IMR-90 (cell line): ENCODE measurements at places on chromosomes 4 and X. TPM values are rescaled to one million over a fixed set of nuclear protein-coding genes. Genes with fewer than 3 reads are reported as not detected.
A peak's percentile ranks its signal among the peaks of the same experiment; 100 is the strongest.

- peak; percentile 64 for DNase-seq
These were observed 48.5 kb upstream of the IL15 start for GRCh38 chr4:141587897-141588296.

DNA sequence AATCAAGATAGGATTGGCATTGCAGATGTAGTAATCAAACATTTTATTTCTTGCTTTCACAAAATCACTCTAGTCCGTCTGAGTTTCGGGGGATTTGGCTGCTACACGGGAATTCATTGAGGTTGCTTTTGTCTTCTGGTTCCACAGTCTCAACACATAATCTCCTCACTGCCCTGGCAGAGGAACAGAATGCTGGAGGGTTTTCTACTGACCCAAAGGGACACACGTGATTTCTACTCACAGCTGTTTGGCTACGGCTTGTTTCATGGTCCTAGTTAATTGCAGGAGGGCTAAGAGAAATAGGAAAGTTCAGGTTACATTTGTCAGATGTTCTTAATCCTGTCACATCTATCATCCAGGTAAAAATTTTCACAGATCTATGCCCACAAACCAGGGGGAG, 1811.6 kb downstream of the ARAP2 start:
- no peak for DNase-seq

GRCh38 chr4:153877898-153878297, 89.0 kb upstream of the SFRP2 start:
- no peak for DNase-seq

DNA sequence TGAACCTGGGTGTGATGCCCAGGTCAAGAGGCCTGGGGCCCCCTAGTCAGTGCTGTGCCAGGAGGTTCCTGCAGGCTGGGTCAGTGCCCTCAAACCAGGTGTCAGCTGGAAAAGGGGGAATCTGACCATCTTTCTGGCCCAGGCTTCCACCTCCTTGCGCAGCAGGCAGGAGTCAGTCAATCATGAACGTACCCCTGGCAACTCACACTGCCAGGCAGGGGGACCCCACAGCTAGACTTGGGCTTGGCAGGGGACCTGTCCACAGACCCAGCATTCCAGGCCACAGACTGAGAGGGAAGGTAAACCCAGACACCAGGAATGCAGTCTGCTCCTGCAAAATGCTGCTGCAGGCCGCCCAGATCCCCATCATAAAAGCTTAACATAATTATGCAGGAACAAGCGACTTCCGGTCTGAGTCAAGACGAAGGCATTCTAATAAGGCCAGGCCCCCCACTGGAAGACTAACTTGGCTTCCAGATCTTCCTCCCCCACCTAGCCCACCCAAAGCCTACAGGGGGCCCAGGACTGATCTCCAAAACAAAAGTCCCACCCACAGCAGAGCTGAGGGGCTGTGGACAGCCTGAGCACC, 156.3 kb downstream of the BCOR start:
- no peak for DNase-seq

DNA sequence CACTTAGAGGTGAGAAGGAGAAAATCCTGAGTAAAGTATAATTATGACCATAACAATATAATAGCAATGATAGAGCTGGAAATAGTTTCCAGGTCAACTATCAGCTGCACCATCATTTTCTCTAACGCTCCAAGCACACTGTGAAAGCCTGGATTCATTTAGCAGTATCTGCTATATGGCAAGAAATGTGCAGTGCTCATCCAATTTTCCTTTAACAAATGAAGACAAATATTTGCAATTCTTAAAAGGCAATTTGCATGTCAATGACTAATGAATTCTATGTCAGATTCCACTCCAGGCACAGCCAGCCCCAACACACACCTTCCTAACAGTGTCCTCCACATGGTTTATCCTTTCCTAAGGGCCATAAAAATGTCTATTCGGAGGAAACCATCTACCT, 12.7 kb downstream of the PRSS12 start:
- DNase-seq: no peak

DNA sequence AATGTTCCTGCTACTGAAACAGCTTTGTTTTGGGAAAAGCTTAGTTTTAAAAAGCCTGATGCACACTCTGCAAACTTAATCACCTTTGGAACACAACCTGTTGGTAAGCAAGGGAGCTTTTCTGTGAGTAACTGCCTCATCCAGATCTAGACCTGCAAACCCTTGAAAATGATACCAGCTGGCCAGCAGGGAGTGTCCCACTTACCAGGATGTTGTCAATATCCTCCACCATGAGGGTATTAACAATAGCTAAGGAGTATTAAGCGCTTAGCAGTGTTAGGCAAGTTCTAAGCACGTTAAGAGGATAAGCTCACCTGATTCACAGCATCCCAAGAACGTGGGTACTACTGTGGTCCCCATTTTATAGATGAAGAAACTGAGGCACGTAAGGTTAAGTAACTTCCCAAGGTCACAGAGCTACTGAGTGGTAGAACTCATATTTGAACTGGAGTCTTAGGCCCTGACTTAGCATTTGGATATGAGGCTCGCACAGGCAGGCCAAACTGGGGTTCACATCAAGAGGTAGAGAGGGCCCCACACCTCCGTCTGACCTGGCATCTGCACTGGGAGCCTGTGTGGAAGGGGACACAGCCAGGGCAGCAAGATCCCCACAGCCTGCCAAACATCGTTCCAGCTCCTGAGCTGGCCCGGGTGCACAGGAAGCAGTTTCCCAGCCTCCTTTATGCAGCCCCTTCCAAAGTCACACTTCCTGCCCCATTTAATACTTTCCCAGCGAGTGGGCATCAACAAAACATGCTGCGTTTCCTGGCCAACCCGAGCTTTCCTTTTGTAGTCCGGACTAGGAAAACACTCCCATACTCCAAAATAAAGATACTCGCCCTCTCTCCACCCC, 32.7 kb downstream of the IRF2 start:
- DNase-seq: peak; percentile 57

DNA sequence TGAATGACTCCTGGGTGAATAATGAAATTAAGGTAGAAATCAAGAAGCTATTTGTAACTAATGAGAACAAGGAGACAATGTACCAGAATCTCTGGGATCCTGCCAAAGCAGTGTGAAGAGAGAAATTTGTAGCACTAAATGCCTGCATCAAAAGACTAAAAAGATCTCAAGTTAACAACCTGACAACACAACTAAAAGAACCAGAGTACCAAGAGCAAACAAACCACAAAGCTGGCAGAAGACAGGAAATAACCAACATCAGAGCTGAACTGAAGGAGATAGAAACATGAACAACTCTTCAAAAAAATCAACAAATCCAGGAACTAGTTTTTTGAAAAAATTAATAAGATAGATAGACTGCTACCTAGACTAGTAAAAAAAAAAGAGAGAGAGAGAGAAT, 8.4 kb downstream of the CFAP299 start:
- DNase-seq: no peak

GRCh38 chr4:170269950-170270349, 180.2 kb upstream of the AADAT start:
- no peak for DNase-seq

DNA sequence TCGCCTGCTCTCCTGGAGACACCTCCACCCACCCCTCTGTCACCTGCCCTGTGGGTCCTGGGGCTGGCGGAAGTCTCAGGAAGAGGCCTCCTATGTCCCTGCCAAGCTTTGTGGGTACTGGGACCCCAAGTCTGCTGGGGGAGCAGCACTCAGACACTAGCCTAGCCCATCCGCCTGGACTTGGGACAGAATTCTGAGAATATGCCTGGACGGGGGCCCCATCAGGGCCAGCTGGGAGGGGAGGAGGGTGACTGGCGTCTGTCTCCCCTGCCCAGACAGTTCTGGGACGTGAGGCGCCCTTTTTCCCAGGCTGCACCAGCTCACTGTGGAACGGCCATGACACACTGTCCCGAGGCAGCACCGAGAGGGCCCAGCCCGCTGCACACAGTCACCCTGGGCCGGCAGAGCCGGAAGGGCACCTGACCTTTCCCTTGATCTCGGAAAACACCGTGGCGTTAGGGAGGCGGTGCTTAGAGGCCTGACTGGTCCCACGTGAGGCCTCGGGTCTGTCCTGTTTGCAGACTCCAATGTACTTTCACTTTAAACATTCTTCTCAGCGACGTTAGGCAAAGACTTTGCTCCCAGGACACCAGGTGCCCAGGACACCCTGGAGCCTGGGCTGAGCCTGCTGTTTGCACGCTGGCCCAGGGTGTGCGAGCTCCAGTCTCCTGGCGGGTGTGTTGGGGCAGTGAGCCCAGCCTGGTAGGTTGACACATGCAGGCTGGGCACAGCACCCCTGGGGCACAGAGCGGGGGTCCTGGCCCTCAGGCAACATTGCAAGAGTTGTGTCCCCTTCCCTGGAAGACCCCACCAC, 700 bp downstream of the SLC26A1 start:
- peak; percentile 30 for DNase-seq

DNA sequence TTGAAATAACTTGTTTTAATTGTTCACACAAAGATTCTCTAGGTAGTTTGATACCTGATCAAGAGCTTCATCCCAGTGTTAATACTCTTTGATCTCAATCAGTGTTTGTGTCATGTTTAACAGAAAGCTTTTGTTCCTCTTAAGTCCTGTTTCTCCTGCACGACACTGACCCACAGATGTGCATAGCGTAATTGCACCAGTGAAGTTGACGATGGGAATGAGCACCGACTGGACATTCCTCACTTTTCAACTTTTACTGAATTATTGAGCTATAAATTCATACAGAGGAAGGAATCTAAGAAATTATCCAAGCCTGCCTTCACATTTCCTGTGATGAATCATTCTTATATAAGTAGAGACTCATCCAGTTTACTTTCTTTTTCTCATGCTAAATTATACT, 878.7 kb upstream of the TENM3 start:
- DNase-seq: peak; percentile 3

DNA sequence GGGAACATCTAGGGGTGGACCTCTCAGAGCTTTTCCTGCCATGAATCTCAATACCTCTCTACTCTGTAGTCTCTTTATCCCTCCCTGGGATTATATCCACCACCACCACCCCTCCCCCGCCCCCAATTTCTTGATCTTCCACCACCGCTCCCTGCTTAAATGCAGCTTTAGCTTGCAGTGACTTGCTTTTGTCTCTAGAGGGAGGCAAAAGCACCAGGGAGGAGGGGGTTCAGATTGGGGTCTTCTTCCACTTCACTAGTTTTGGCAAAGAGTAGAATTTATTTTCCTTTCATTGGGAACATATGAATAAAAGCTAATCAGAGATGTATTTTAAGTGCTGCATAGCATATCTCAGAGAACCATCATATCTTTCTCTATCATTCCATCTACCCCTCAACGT, 5.5 kb downstream of the ARHGAP36 start:
- DNase-seq: no peak

DNA sequence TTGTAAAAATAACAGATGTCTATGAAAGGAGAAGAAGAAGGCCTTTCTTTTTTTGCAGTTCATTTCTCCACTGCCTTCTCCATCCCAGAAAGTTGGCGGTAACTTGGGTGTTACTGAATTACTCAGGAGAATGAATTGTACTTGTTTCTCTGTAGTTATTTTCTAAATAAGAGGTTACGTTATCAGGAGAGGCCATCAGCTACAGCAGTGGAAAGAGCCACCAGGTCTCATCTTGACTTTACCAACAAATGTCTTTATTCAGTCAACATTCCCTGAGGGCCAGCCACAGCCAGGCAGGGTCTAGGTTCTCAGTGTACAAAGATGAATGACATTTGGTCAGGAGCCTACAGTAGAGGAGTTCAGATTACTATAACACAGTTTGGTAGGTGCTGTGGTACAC, 8.1 kb downstream of the HADH start:
- DNase-seq: no peak

- peak; percentile 99 for DNase-seq
These were observed 180.7 kb upstream of the PGRMC2 start for GRCh38 chr4:128468123-128468989.

GRCh38 chrX:44927398-44927797, 54.4 kb downstream of the KDM6A start:
- no peak for DNase-seq

DNA sequence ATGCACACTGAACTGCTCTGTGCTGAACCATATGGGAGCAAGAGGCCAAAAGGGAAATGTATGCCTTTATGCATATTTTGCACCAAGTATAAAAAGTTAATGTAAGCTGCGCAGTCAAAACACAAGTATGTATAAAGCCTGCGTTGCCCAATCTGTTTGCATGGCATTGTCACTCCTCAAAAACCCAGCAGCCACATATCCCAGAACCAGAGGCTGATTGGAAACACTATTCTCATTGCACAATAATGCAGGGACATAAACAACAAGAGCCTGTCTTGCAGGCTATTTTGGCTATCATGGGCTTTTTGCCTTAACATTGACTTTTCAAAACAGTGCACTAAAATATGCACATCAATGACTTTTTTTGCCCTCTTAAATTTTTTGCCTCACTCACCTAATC, 5.1 kb upstream of the ASB9 start:
- DNase-seq: no peak

DNA sequence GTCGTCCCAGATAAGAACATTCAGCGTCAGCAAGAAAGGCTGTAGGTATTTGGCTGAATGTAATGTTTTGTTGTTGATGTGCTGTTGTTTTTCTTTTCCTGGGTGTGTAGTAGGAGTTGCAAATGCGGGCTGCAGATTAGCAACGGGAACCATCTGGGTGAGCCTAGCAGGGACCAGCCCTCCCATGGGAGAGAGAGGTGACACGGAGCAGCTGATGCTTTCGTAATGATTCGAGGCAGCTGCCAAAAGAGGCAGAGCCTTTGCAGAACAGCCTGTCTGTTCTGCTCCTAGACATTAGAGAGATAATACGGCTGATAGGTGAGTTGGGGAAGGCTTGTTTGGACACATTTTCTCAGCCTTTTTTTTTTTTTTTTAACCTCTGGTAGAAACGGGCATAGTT, 25.3 kb downstream of the ARSF start:
- DNase-seq: peak; percentile 3

GRCh38 chrX:24657671-24658386, 10.7 kb upstream of the PCYT1B start:
- no peak for DNase-seq

GRCh38 chr4:129532573-129532972, 436.6 kb downstream of the C4orf33 start:
- DNase-seq: no peak

DNA sequence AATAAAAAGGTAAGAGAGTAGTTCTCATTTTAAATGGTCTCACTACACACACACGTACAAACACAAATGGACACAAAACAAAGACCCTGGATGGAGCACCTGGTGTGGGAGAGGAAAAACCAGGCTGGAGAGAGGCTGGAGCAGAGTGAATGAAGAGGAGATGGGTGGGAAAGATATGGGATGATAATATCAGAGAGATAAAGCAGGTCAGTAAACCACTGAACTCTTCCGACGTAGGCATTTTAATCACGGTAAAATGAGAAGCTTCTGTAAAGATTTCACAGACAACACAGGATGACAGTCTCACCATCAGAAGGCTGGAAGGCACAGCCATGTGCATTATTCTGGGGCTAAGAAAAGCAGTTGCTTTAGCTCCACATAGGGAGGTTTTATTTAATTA, 532.8 kb downstream of the KCNIP4 start:
- DNase-seq: no peak

- no peak for DNase-seq
These were observed 27.7 kb downstream of the UVSSA start for GRCh38 chr4:1374706-1375045.

The LEF1 gene
- 0.56 and 1.8 TPM in 2 replicates for total RNA-seq

The PALLD gene
- 91.9 and 112 TPM in 2 replicates for total RNA-seq

The CXCL8 gene
- total RNA-seq: 2.7 and 3.3 TPM in 2 replicates

The HTN1 gene
- total RNA-seq: not detected in 2 replicates

The GLRA3 gene
- not detected in 2 replicates for total RNA-seq

The KCTD8 gene
- total RNA-seq: not detected in 2 replicates

The ADH6 gene
- total RNA-seq: not detected in 2 replicates

The ADAMTS3 gene
- 2.5 and 2.9 TPM in 2 replicates for total RNA-seq

The USP17L11 gene
- not detected in 2 replicates for total RNA-seq

The CFI gene
- 0.18 and 0.28 TPM in 2 replicates for total RNA-seq

The TMEM144 gene
- total RNA-seq: 1.9 and 2.2 TPM in 2 replicates
